Right cardiac atrium (tissue), 5 donors: ENCODE measurements at places on chromosomes 3 and 15. TPM values are rescaled to one million over a fixed set of nuclear protein-coding genes. Genes with fewer than 3 reads are reported as not detected.

The FBXW12 gene
- polyA plus RNA-seq, result not detected

The TRAT1 gene
- polyA plus RNA-seq, result not detected

The RLBP1 gene
- polyA plus RNA-seq, result not detected

The GPR15 gene
- not detected for polyA plus RNA-seq

The NUP210 gene
- 2.0 TPM for polyA plus RNA-seq

The GOLGA6L25 gene
- polyA plus RNA-seq, result not detected

The SRGAP3 gene
- polyA plus RNA-seq, result 2.6 TPM

The SNUPN gene
- 17.9 TPM for polyA plus RNA-seq

The MORF4L1 gene
- 296 TPM for polyA plus RNA-seq

The P2RY13 gene
- polyA plus RNA-seq, result 0.29 TPM

The IL17RC gene
- 40.4 TPM for polyA plus RNA-seq

The HCLS1 gene
- 12.3 TPM for polyA plus RNA-seq

The STRIT1 gene
- 0.14 TPM for polyA plus RNA-seq

The LIPH gene
- 0.07 TPM for polyA plus RNA-seq

The TGM5 gene
- 0.02 TPM for polyA plus RNA-seq

The LSG1 gene
- 12.1 TPM for polyA plus RNA-seq
